Activated CD4-positive, alpha-beta T cell treated with anti-CD3 and anti-CD28 coated beads for 48 hours (primary cell): ENCODE measurements at places on chromosomes 13 and 19.
A peak's percentile ranks its signal among the peaks of the same experiment; 100 is the strongest.

- DNase-seq, result no peak
Observed at GRCh38 chr13:24834902-24835510, 71.0 kb downstream of the RNF17 start.

- no peak for DNase-seq
Observed at GRCh38 chr19:55354698-55355212, at the start of gene COX6B2. Gene COX6B2 (minus strand): TSS chr19:55354719. CDS start chr19:55354521, 198 bp downstream.

DNA sequence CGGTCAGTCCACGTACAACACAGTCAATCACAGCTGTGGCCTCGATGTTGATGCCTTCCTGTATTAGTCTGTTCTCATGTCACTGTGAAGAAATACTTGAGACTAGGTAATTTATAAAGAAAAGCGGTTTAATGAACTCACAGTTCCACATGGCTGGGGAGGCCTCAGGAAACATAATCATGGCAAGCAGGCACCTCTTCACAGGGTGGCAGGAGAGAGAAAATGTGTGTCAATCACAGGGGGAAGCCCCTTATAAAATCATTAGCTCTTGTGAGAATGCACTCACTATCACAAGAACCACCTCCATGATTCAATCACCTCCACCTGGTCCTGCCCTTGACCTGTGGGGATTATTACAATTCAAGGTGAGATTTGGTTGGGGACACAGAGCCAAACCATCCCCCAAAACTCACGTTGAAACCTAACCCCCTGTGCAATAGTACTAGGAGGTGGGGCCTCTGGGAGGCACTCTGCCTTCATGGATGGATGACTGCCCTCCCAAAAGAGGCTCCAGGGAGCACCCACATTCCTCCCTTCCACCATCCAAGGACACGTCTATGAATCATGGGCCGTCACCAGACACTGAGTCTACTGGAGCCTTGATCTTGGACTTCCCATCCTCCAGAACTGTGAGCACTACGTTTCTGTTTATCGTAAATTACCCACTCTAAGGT lies 2.3 kb upstream of the PROZ start:
- no peak for DNase-seq

- no peak for DNase-seq
Observed at GRCh38 chr19:4521170-4521887, 3.0 kb upstream of the PLIN4 start.

- DNase-seq, result peak; percentile 73
Observed at GRCh38 chr19:18173572-18174288, at the start of gene IFI30. Gene IFI30 (plus strand): TSS chr19:18173813. CDS start chr19:18173842, 29 bp downstream.

DNA sequence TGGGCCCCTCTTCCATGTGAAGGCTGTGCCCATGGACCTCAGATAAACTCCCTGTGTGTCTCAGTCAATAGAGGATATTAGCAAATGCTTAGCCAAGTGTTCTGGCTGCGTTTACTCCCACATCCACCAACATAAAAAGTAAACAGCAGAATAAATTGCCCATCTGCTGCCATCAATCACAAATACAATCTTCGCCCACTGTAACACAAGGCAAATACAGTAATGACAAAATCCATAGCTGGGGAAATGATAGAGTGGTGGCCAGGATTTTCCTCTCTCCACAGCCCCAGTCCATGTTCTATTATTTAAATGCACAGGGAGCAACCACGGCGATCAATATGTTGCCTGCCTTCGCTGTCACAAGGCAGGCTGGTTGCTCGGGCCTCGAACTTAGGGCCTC lies 376.5 kb downstream of the UQCRFS1 start:
- no peak for DNase-seq

GRCh38 chr13:92354583-92354982 lies 872.0 kb upstream of the GPC6 start:
- DNase-seq, result no peak

GRCh38 chr19:19327672-19328071 lies 7.0 kb downstream of the MAU2 start:
- DNase-seq, result no peak

- no peak for DNase-seq
Observed at GRCh38 chr13:85261757-85262346, 537.4 kb downstream of the SLITRK6 start.

GRCh38 chr19:31527443-31527842 lies 178.2 kb upstream of the TSHZ3 start:
- DNase-seq, result no peak

GRCh38 chr13:28355822-28356371 lies 139.0 kb downstream of the FLT1 start:
- DNase-seq, result peak; percentile 8

GRCh38 chr13:41403983-41404382 lies 53.4 kb upstream of the RGCC start:
- no peak for DNase-seq

DNA sequence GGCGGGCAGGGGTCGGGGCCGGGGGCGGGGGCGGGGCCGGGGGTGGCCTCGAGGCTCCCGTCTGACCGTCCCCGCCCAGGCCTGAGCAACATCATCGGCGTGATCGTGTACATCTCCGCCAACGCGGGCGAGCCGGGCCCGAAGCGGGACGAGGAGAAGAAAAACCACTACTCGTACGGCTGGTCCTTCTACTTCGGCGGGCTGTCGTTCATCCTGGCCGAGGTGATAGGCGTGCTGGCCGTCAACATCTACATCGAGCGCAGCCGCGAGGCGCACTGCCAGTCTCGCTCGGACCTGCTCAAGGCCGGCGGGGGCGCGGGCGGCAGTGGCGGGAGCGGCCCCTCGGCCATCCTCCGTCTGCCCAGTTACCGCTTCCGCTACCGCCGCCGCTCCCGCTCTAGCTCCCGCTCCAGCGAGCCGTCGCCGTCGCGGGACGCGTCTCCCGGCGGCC lies 9.4 kb upstream of the CACNG6 start:
- no peak for DNase-seq

- peak; percentile 56 for DNase-seq
Observed at GRCh38 chr19:45442778-45443461, 19.2 kb upstream of the ERCC1 start.

- DNase-seq, result no peak
Observed at GRCh38 chr13:63838366-63839110, 2422.9 kb upstream of the PCDH20 start.

DNA sequence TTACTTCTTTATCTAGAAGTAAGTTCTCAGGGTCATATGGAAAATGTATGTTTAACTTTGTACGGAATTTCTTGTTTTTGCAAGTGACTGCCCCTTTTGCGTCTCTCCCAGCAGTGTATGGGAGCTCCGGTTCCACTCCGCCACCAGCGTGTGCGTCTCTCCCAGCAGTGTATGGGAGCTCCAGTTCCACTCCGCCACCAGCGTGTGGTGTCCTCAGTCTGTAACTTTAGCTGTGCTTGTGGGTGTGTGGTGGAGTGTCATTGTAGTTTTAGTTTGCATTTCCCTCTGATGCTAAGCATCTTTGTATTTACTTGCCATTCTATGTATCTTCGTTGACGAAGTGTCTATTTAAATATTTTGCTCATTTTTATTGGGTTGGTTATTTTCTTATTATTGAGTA lies 2.4 kb downstream of the CUL4A start:
- DNase-seq, result peak; percentile 60

DNA sequence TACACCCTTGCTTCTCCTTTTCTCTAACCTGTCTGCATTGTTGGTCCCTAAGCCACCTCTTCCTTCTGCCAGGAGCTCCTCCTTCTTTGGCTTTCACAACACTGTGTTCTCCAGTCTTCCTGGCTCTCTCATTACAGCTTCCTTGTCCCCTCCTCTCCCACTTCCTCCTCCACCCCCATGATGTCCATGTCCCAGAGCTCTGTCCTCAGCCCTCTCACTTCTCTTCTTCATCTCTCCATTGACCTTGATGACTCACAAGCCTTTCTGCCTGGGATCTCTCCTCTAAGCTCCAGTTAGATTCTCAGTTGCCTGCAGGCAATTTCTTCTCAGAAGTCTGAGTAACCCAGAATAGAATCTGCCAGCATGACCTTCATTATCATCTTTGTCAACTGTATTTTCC lies 100.3 kb upstream of the WASF3 start:
- DNase-seq, result no peak

DNA sequence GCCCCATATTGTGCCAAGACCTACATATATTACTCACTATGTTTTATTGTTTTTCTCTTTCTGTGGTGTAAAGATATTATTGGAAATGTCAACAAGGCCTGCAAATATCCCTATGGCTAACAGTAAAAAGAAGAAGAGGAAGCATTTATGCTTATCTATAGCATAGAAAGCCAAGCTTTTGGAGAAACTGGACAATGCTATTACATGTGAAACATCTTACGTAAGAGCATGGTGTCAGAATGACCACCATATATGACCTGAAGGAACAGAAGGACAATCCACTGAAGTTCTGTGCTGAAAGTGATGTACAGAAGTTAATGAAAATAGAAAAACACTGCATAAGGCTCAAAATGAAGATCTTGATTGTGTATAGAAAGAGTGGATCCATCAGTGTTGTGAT lies 145.2 kb downstream of the KCTD12 start:
- DNase-seq, result no peak

DNA sequence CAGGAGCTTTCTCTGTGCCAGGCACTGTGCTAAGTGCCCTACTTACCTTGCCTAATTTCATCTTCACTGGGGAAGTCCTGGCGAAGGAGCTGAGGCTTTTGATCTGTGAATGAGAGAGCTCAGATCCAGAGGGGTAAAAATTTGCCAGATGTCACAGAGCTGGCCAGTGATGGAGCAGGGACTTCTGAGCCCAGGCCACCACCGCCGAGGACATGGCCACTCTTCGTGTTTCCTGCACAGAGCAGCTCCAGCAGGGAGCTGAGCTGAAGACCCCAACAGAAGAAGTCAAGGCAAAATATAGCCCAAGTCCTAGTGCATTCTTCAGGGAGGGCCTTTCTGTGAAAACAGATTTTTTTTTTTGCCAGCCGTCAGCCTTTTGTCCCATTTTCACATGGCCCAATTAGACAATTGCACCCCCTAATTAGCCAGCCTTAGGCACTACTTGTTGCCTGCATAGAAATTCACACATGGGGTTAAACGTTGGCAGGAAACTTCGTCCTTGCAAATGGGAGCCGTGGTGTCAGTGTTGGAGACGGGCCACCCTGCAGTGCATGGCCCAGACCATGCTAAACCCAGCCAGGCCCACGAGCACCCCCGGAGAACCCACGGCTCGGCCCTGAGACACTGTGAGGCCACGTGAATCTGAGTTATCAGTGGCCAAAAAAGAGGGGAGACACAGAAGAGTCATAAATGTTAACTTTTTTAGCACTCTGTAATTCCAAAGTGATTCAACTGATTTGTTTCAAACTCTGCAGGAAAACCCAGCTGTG lies 7.8 kb downstream of the ZNF536 start:
- DNase-seq, result no peak

DNA sequence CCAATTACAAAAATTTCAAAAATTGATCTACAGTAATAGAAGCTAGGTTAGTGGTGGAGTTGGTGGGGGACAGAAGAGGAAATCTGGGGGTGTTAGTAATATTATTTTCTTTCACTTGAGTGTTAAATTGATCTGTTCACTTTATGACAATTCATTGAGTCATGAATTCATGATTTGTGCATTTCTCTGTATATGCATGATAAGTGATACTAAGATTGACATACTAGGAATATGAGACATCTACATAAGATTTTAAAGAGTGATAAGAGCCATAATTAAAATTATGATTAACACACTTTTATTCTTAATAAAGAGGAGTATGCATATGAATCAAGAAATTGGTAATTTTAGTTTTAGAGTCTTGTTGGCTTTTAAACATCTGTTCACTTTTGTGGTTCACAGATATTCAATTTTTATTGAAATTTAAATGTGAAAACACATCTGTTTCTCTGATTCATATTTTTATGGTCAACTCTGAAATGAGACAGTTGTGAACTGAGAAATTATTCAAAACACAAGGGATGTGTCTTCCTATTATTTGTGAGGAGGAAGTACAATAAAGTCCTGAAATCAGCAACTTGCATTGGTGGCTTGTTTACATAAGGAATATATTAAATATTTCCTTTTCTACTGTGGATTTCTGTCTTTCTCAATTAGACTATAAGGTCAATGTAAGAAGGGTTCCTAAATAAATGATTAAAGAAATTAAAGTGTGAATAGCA lies 196.5 kb downstream of the ITGBL1 start:
- no peak for DNase-seq

- no peak for DNase-seq
Observed at GRCh38 chr13:107079423-107080049, 511.6 kb upstream of the ARGLU1 start.

DNA sequence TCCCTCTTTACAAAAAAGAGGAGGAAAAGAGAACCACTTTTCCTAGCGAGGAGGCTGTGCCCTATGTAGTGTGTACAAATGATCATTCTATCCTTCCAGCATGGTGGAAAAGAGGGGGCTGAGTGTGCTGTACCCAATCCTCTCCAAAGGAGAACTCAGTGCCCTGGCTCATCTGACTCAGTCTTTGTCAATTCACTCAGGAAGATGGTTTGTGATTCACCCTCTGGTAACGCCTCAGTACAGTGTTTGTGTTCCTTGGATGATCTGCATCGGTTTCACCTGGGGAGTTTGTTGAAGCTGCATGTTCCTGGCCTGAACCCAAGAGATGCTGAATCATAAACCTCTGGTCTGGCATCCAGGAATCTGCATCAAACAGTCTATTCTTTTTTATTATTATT lies 18.3 kb upstream of the ENOX1 start:
- peak; percentile 56 for DNase-seq

GRCh38 chr13:50593207-50593606 lies 250.3 kb downstream of the DLEU7 start:
- DNase-seq, result no peak

GRCh38 chr13:98175823-98176222 lies 1.2 kb downstream of the RNF113B start:
- DNase-seq, result no peak

GRCh38 chr19:38993271-38993670 lies 17.7 kb upstream of the FBXO17 start:
- DNase-seq, result no peak

- no peak for DNase-seq
Observed at GRCh38 chr13:80341756-80342370, 937 bp upstream of the SPRY2 start.

GRCh38 chr13:39501702-39502324 lies 101.2 kb downstream of the LHFPL6 start:
- no peak for DNase-seq

- no peak for DNase-seq
Observed at GRCh38 chr19:41462497-41462896, 19.5 kb downstream of the ERICH4 start.

- no peak for DNase-seq
Observed at GRCh38 chr19:4868286-4868834, 893 bp upstream of the PLIN3 start.

DNA sequence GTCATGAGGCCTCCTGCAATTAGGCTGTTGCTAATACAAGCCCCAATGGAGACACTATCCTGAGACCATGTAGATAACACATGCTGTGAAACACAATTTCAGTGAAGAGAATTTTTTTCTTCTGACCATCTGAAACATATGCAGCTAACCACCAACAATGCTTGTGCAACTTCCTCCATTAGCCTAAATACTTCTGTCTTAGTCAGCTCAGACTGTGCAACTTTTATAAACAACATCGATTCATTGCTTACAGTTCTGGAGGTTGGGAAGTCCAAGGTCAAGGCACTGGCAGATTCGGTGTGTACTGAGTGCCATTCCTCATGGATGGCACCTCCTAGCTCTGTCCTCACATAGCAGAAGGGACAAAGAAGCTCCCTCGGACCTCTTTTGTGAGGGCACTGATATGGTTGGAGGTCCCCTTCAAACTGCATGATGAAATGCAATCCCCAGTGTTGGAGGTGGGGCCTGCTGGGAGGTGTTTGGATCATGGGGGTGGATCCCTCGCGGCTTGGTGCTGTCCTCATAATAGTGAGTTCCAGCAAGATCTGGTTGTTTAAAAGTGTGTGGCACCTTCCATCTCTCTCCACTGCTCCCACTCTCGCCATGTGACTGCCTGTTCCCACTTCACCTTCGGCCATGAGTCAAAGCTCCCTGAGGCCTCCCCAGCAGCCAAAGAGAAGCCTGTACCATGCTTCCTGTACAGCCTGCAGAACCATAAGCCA lies 27.7 kb downstream of the STK24 start:
- no peak for DNase-seq
